ENCODE measurements at places on chromosomes 2 and 18.

DNA sequence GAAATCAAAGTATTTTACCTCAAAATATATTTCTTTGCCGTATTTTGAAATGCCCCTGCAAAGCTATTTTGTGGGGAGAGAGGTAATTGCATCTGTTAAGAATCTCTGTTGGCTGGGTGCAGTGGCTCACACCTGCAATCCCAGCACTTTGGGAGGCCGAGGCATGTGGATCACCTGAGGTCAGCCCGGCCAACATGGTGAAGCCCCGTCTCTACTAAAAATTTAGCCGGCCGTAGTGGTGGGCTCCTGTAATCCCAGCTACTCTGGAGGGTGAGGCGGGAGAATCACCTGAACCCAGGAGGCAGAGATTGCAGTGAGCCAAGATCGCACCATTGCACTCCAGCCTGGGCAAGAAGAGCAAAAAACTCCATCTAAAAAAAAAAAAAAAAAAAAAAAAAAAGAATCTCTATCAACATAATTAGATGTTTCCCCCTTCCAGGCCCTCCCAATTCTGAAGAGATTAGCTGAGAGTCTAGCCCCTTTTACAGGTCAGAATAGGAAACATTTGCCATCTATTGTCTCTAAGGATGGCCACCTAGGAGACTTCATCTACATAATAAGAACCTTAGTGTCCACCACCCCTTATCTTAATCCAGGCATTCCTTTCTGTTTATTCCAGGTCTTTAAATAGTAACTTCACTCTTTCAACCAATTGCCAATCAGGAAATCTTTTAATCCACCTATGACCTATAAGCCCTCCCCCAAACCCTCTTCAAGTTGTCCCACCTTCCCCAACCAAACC is 3.5 kb upstream of the TRAPPC8 start:
- ATAC-seq = no peak

DNA sequence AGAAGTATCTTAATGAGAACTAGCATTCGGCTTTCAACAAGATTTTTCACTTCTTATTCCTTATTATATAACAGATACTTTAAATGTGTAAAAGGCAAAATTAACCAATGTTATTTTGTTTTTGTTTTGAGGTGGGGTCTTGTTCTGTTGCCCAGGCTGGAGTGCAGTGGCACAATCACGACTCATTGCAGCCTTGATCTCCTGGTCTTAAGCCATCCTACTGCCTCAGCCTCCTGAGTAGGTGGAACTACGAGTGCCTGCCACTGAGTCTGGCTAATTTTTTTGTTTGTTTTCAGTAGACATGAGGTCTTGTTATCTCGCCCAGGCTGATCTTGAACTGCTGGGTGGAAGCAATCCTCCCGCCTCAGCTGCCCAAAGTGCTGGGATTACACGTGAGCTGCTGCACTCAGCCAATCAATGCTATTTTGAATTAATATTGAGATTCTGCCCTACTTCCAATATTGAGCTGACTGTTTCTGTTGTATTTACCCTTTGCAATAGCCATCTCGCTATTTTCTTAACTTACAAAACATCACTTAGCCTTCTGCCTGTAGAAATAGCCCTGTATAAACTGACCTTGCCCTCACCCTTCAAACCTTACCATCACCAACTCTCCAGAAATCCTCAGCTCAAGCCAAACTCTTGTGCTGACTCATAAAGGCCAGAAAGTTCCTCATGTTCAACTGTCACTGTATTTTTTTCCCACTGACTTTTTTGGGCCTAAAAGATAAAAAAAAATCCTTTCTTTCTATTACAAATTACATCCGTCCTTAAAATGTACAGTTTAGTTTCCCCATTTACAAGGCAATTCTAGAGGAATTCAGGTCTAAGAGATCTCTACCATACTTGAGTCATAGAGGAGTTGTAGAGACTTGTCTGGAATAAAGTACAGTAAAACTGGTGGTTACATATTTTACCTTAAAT is 94.3 kb downstream of the OLA1 start:
- ATAC-seq = peak; percentile 60

GRCh38 chr2:11715987-11716652 is 30.3 kb upstream of the LPIN1 start:
- no peak for ATAC-seq

GRCh38 chr18:36331521-36331971 is 34.0 kb downstream of the FHOD3 start:
- no peak for ATAC-seq

DNA sequence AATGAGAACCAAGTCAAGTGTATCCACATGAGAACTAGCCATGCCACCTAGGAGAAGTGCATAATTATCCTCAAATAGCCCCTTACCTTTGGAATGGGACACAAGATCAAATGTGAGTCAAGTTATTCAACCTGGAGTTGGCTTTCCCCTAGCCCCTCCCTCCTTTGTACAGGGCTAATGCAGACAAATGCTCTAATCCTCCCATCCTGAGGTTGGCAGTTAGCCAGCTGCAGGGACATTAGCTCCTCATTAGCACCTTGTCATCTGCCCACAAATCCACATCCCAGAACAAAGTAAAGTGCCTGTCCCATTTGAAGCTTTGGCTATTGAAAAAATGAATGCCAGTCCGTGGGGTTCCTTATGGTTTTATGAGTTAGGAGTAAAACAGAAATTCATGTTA is 294.1 kb upstream of the FANCL start:
- ATAC-seq = no peak

- no peak for ATAC-seq
Measured at GRCh38 chr2:215486291-215487001, 50.6 kb upstream of the FN1 start.

DNA sequence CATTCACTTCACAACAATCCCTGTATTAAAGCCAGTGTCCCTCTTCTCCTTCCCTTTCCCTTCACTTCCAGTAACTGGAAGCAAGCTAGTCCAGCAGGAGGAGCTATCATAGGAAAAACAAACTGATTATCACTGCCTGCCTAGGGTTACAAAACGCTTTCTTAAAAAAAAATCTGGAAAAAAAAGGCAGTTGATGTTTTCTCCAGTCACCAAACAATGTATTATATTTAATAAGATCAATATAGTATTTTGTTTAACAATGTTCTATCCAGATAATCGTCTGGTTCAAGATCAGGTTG is 78.8 kb upstream of the ITGB6 start:
- no peak for ATAC-seq

DNA sequence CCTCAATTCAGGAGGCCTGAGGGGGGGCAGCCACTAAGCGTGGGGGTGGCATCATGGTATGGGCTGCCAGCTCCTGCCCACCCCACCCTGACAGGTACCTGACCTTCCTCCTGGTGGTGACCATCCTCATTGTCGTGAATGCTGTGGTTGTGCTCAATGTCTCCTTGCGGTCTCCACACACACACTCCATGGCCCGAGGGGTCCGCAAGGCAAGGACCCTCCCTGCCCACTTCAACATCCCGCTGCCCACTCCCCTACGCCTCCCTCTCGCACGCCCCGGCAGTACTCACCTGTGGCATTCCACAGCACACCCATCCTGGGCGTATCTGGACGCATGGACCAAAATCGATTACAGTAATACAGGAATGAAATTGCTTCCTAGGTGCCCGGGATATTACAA is 4.0 kb downstream of the CHRNG start:
- no peak for ATAC-seq

DNA sequence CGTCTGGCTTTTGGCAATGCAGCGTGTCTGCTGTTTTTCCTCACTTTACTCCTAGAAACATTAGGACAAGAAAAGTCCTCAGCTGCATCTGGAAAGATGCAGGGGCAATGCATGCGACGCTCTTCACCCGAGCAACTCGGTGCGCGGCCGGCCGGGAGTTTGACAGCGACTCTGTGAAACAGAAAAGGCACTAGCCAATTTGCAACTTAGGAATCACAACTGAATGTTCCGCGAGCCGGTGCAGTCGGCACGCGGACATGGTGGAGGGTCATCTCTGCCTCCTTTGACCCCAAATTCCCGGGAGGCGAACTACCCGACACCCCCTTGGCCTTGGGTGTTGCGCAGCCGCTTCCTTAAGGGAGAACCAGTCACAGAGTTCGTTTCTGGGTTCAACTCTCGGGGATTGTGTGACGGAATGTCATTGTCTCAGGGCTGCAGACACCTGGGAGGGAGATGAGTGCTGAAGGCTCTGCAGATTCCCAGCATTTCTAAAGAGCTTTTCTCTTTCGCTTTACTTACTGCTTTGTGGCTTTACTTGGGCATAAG is 9.8 kb downstream of the NR4A2 start:
- ATAC-seq = no peak

DNA sequence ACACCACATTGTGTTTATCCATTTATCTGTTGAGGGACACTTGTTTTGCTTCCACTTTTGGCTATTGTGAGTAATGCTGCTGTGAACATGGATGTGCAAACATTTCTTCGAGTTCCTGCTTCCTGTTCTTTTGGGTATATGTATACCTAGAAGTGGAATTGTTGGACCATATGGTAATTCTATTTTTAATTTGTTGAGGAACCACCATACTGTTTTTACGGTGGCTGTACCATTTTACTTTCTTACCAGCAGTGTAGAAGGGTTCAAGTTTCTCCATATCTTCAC is 23.1 kb downstream of the ANXA4 start:
- no peak for ATAC-seq

GRCh38 chr2:100886085-100886484 is 66.1 kb downstream of the NPAS2 start:
- no peak for ATAC-seq

GRCh38 chr2:235546151-235546435 is 52.2 kb downstream of the AGAP1 start:
- ATAC-seq = no peak

GRCh38 chr2:156466739-156467405 is 30.7 kb downstream of the GPD2 start:
- peak; percentile 81 for ATAC-seq

GRCh38 chr2:8457092-8457481 is 224.8 kb upstream of the ID2 start:
- ATAC-seq = peak; percentile 72

GRCh38 chr18:33957707-33958106 is 267.0 kb downstream of the NOL4 start:
- ATAC-seq = no peak

- ATAC-seq = no peak
Measured at GRCh38 chr2:97664636-97664970, 759 bp upstream of the ACTR1B start.

- peak; percentile 46 for ATAC-seq
Measured at GRCh38 chr2:233707940-233708644, 4.6 kb upstream of the UGT1A5 start.

Measured in esophagus mucosa (tissue), 1 donor.